ENCODE measurements at places on chromosomes 7 and 10.

- no peak for DNase-seq
Measured at GRCh38 chr10:125017547-125018298, 75.8 kb downstream of the ZRANB1 start.

DNA sequence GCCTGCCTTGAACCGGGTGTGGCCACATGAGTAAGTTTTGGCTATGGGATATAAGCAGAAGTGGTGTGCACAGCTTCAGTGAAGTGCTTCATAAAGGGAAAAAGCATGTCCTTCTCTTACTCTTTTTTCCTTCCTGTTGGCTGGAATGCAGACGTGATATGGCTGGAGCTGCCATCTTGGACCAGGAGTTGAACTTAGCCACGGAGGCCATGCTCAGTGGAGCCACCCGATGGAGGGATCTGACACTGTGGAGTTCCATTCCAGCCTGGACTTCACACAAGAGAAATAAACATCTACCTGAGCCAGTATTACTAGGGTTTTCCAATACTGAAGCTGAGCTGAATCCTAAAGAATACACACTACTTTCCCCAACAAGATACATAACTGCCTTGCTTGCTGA, 52.3 kb downstream of the CCDC3 start:
- no peak for DNase-seq

DNA sequence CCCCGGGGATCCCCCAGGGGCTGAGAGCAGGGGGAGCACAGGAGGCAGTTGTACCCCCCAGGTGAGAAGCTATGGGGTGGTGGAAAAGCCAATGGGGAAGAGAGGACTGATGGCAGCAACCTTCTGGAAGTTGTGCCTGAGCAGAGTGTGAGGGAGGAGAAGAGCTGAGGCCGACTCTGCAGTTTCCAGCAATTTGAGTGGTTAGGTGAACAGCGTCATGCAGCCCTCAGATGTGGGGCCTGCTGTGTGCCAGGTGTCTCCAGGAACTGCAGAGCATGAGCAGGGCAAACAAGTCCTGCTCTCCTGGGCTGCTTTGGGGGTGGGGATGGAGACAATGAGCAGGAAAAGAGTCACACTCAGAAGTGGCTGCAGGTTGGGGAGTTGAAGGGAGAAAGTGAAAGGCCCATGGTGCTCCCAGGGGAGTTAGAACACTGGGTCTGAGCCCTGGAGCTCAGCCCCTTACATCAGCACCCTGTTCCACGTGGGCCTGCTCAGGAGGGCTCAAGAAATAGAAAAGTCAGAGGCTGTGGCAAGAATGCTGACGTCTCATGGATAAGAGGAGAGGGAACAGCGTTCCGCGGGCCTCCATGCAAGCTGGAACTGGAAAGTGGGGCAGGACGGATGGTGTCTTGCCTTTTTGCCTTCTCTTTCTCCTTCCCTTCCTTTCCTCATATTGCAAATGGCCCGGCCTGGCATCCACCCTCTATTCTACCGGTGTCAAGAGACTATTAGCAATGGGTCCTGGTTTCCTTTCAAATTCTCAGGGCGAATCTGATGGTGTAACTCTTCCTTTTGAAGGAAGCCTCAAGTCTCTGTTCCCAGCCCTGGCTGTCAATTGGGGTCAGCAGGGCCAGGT, 4.0 kb upstream of the AFAP1L2 start:
- peak; percentile 44 for DNase-seq

DNA sequence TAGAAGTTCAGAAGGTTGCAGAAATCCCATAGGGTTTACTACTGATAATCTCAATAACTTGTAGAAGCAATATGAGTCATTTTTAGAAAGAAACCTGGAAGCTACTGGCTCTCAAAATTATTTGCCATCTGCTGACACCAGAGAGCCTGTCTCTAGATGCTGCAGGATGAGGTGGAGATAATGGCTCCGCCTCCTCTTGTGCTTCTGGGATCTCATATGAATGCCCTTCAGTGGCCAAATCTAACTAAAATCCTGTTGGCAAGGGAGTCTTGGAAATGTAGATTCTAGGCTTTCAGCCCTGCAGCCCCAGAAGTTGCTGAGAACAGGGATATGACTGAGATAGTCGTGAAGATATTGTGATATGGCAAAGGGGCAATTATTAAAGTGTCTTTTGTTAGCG, 348.1 kb downstream of the CCSER2 start:
- DNase-seq, result no peak

DNA sequence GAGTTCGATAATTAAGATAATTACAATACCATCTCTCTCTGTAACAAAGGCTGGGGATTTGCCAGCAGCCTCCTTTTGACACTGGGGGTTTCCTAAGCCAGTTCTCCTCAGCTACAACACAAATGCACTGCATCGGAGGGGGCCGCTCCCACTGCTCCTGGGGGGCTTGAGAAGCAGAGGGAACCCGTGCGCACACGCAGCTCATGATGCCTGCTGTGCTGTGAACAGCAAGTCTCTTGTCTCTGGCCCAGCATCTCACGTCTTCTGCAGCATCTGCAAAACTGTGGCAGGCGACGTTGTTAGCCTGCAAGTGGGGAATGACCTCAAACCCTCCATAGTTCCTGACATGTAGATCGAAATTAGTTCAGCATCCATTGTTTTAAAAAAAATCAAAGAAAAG, 5.5 kb downstream of the VIPR2 start:
- no peak for DNase-seq

- no peak for DNase-seq
Measured at GRCh38 chr10:62093863-62094291, 174.8 kb downstream of the RTKN2 start.

DNA sequence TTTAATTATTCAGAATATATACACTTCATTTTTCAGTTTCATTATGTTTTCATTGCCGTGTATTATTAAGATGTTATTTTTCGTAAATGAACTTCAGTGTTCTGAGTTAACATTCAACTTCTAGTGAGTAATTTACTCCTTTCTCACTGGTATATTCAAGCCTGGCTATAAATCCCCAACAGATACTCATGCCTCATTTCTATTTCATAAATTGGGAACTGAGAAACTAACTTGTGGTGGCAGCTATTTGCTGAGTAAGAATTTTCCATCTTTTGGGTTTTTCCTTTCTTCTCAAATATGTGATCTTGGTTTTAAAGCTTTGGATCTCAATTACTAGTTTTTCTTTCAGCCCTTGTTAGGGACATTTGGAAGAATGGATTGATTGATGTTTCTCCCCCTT, 281.1 kb downstream of the CDK14 start:
- no peak for DNase-seq

DNA sequence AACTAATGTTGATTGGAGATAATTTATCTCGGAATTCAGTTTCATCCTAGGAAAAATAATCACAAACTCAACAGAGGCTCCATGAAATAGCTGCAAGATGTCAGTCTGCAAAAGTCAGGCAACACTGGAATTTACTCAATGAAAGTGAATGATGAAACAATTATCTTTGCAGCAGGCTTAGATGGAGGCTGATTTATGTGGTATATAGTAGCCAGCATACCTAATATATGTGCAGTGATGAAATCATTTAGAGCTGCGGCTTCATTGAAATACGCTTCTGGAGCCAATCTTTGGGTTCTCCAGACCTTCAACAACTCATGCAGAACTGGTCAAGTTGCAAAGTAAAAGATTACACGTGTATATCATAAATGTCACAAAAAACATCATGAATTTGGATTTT, 113.3 kb downstream of the ITGA8 start:
- DNase-seq, result no peak

DNA sequence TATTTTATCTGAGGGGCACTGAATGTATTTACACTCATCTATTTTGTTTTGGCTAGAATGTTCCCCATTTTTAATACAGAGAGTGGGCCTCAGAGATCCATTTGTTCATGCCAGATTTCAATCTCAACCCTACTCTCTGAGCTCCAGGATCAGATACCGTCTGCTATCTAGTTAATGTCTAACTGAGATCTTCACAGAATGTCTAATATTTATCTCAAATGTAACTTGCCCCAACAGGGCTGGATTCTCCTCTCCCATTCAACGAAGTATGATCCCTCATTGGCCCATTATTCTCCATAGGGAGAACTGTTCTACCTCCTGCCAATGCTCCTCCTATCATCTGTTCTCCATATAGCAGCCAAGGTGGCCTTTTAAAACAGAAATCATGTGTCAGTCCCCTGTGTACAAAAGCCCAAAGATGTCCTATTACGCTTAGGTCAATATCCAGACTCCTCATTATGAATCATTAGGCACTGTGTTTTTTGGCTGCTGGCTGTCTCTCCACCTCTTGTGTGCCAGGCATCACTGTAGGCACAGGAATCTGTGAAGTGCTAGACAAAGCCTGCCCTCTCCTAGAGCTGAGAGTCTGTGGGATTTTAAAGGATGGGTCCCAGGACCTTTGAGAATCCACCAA, 169.3 kb upstream of the AGK start:
- no peak for DNase-seq

DNA sequence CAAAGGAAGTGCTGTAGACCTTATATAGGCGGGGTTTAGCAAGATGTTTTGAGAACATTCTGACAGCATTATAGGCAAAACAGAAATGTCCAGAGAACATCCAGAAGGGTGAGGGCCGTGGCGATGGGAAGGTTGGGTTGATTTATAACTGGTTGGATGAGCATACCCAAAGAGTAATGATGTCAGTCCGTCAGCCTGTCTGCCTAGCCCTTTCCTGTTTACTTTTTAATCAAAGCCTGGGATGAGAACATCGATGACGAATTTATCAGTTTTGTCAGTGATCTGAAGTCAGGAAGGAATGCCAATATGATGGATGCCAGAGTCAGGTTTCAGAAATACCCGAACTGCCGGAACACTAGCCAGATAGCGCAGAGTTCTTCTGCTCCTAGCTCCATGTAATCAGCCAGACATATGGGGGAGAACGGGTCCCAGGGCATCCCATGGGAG, 33.8 kb upstream of the TRIM8 start:
- DNase-seq, result no peak

DNA sequence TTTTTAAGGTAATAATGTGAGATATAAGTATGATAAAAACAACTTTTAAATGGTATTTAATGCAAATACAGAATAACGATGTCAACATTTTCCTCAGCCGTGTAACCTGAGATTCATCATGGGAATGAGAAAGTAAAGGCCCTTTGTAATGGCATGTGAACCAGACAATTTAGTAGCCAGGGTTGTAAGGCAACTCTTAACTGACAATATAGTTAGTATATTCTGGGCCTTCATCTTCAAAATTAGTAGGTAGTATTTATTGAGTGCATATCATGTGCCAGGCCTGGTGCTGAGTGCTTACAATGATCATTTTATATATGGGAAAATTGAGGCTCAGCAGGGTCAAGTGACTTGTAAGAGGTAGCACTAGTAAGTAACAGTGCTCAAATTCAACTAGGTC, 10.6 kb downstream of the LSM8 start:
- DNase-seq, result no peak

DNA sequence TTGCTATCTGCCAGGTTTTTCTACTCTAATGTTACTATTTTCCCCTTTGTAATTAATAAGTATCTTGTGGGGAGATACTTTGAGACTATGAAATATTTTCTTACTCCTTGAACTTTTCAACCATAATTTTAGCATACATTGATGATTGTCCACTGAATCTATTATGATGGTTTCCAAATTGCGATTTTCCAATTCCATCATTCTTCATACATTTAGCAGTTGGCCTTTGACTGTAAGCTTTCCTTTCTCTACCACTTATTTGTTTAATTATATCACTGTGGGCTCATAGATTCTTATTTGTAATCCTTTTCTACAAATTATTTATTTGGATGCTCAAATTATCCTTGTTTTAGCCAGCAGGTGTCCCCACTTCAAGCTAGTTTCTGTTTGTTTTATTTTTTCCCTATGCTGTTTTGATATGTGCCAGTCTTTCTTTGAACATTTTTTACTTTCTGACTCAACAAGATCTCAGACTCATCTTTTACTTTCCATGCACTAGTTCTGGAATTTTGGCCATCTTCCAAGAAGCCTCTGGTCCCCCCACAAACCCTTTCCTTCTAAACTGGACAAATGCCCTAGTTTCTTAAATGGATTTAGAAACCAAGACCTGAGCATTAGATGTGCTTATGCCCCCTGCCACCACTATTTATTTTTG, 11.4 kb upstream of the MRPS16 start:
- DNase-seq, result peak; percentile 50

GRCh38 chr10:103808780-103809179, 46.6 kb downstream of the SH3PXD2A start:
- no peak for DNase-seq

- DNase-seq, result peak; percentile 8
Measured at GRCh38 chr10:11037991-11038390, 20.3 kb downstream of the CELF2 start.

GRCh38 chr7:30082686-30083085, 52.1 kb upstream of the MTURN start:
- no peak for DNase-seq

GRCh38 chr7:92969061-92969460, 132.7 kb upstream of the CDK6 start:
- DNase-seq, result no peak

DNA sequence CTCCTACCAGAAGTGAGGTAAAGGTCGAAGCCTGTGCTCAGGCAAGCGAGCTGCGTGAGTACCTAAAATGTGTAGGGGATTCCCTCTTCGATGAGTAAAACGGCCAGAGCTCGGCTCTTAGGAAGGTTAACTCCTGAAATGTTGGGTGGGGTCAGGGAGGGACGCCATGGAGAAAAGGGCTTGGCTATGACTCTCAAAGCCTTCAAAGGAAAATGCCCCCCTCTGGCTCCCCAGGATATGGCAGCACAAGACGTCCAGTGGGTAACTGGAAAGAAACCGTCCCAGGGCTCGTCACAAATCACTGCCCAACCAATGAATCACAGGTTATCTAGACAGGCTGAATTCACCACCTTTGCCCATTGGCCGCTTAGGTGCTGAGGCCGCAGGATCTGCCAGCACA, 58.0 kb downstream of the CALML3 start:
- DNase-seq, result no peak

GRCh38 chr7:107563081-107563774, 492 bp downstream of the COG5 start:
- DNase-seq, result peak; percentile 71

DNA sequence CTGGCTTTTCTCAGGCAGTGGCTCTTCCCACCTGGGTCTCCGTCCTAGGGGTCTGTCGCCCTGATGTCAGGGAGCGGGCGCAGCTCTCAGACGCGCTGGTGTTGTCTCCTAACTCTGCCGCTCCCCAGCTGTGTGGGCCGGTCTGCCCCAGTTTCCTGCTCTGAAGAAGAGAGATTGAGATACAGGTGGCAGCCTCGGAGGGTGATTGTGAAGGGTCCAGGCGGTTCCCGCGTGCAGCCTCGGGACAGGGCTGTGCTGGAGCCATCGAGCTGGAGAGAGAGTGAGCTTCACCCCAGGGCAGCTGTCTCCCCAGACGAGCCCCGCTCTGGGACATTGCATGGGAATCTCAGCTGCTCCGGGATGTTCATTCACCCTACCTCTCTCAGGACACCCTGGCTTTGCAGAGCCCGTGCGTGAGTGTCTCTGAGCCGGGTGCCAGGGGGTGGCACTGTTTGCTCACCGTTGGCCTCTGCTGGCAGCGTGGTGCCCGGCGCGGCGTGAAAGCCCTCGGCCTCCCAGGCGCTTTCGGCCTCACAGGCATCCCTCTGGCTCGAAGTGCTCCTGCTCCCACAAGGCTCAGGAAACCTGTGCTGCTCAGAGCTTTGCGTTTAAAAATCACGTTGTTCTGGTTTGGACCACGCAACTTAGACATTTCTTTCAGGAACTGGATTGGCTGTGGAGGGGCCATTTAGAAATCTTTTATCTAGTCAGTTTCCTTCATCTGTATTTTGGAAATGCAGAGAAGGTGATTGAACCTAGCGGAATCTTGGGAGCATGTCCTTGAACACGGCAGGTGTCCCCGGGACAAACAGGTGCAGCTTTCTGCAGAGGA, 33.8 kb upstream of the ZFAND2A start:
- DNase-seq, result peak; percentile 81

All from NB4 (cell line).